ENCODE measurements at places on chromosomes 6 and 20. TPM values are rescaled to one million over a fixed set of nuclear protein-coding genes. Genes with fewer than 3 reads are reported as not detected.

Gene EYS
- total RNA-seq: 7.5 TPM

Gene LY6G6F
- 0.36 TPM for total RNA-seq

Gene HLA-DOB
- not detected for total RNA-seq

Gene TMC2
- 3.7 TPM for total RNA-seq

Gene GNAS-AS1
- total RNA-seq: 2.0 TPM

Gene GCM1
- total RNA-seq: not detected

Gene IRF4
- total RNA-seq: 0.27 TPM

Gene RIPOR3
- total RNA-seq: 2.7 TPM

Gene IPCEF1
- total RNA-seq: 4.4 TPM

Gene STMND1
- 0.36 TPM for total RNA-seq

Data from cerebellum (tissue), 4 donors.